ENCODE measurements at places on chromosomes 5 and 9.

DNA sequence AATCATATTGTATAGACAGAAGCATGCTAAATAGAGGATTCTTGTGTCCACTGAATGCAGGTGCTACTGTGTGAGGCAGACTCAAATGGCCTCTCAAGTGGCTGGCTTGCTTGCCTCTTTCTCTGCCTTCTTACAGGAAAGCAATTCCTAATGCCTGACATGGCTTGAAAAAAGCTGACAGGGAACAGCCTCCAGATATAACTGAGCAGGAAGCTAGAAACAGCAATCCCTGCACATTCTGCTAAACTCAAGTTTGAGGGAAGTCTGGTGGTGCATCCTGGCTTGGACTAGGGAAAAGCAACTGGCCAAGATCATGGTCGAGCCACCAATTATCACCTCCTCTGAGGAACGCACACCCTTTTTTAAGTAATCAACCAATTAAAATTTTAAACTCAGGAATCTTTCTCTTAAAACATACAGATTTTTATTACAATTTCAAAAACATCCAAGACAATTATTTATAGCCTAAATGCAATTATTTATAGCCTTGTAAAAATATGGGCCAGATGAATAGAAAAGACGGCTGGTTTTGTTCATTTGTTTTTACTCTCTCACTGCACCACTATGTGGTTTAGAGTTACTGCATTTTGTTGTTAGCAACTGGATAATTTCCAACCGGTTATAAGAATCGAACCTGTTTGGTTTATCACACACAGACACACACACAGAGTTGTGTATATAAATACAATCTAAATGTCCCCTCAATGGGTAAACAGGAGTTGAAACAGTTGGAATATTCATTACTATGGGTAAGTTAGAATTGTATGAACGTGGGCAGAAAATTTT is 290.9 kb upstream of the ANKRD55 start:
- DNase-seq: no peak

DNA sequence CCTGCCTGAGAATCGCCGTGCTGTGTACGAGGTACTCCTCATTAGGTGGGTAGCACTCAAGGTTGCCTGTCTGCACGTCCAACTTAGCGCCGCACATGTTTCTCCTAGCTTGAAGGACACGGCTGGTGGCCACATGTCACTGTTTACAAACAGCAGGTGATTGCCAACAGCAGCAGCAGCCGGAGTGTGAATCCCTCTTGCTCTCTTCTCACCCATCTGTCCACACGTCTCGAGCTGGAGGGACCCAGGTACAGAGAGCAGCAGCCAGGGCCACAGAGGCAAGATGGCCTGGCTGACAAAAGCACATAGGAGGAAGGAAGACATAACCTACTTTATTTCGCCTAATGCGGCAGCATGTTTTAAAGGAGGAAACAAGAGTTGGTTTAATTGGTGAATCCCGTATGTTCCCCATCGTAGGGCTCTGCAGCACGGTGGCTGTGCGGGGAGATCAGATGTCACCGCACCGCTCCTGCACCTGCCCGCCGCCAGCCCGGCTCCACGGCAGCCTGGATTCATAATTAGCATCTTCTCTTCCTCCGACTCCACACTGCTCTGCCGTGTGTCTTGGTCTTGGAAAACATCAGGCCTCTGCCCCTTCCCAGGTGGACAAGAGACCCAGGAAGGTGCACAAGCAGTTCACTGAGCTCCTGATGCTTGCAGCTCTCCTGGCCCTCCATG is 201.6 kb upstream of the IRX1 start:
- no peak for DNase-seq

GRCh38 chr5:173714551-173715428 is 98.3 kb upstream of the BOD1 start:
- DNase-seq: no peak

- no peak for DNase-seq
Observed at GRCh38 chr5:59620535-59621212, 272.9 kb downstream of the PDE4D start.

DNA sequence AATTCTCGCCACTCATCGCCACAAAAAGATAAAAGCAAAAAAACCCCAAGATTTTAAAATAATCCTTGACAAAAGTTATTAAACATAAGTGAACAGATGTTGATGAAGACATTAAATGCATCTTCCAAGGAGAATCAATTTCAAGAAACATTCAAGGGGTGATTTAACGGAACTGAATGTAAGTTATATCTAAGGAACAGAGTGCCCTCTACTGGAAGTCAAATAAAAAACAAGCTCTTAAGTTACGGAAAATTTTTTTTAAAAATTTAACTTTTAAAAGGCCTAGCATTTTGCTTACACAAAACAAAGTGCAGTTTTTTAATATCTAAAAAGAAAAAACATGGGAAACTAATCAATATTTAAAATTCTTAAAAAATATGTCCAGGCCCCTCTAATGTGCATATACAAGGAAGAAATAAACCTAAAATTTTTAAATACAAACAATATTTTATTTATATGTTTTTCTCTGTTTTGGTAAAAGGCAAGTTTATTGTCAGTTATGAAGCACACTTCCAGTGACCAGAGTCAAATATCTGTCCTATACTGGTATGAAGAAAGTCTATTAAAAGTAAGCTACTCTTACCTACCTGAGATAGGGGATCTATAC is 28.0 kb downstream of the TEX10 start:
- DNase-seq: peak; percentile 12

DNA sequence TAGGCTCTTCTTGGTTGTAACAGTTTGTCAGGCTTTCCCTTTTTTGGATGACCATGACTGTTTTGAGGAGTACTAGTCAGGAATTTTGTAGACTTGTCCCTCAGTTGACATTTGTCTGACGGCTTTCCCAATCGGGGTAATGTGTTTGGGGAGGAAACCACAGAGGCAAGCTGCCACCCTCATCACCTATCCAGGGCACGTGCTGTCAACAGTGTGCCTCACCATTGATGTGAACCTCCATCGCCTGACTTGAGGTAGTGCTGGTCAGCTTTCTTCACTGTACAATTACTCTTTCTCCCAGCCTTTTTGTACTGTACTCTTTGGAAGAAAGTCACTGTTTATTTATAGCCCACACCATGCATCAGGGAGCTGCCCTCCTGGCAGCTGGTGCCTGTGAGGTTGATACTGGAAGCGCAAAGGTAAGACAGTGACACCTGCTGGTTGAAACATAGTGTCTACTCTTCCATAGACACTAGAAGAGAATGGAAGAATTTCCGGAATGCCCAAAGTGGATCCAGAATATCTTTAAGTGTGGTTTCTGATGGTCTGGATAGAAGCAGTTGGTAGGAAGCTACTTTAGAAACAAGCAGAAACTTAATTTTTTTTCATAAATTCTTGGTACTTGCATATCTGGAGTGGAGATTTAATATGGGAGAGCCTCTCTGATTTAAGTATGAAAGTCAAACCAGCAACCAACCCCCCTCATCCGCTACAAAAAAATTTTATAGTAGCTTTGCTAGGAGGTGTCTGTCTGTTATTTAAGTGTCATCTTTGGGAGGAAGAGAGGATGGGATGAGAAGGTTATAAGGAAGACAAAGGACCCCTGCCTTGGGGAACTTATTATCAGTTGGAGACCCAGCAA is 69.3 kb downstream of the SNX30 start:
- DNase-seq: no peak

GRCh38 chr9:131759017-131759647 is 19.3 kb upstream of the RAPGEF1 start:
- DNase-seq: no peak

- no peak for DNase-seq
Observed at GRCh38 chr5:147743012-147743411, 39.5 kb downstream of the JAKMIP2 start.

DNA sequence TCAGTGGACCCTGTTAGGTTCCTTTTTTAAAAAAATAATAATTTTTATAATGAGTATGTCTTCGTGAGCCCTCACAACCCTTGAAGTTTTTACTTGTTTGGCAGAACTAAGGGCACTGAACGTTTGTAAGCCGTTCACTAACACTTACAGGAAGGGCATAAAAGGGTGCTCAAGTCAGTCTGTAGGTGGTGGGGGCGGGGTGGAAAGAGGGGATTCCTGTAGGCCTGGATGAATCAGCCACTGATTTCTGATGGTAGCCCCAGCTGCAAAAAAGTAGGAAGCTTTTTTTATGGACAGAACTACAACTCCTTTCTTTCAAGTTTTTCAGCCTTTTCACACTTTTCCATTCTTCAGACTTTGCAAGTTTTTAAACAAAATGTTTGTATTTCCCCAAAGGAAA is 35.8 kb downstream of the PIK3R1 start:
- peak; percentile 51 for DNase-seq

DNA sequence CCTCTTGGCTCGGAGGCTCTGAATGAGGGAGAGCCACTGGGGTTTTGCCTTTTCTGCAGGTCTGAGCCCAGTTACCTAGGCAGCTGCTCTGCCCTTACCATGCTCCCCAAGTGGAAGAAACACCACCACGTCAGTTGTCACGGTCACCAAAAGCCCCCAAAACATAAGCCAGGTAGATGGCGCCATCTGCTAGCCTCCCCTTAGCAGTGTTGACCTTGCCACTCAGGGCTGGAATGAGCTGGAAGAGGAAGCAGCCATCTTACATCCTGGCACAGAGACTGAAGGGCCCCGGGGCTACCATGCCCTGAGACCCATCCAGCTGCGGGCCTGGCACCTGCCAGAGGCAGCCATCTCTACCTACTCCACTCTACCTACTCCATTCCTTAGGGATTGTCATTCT is 7.4 kb downstream of the ZER1 start:
- no peak for DNase-seq

GRCh38 chr9:99351647-99352046 is 129.6 kb downstream of the SEC61B start:
- no peak for DNase-seq

DNA sequence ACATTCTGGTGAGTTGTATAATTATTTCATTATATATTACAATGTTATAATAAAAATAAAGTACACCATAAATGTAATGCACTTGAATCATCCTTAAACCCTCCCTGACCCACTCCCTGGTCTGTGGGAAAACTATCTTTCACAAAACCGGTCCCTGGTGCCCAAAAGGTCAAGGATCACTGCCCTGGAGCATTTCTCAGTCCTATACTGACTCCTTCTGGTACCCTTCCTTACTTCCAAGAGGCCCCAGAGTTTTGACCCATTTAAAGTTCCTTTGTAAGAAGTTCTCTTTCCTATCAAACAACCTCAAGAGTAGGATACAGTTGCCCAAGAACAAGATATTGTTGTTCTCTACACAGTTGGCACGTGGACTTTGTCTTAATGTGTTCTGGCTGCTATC is 88.9 kb upstream of the TRPM3 start:
- no peak for DNase-seq

DNA sequence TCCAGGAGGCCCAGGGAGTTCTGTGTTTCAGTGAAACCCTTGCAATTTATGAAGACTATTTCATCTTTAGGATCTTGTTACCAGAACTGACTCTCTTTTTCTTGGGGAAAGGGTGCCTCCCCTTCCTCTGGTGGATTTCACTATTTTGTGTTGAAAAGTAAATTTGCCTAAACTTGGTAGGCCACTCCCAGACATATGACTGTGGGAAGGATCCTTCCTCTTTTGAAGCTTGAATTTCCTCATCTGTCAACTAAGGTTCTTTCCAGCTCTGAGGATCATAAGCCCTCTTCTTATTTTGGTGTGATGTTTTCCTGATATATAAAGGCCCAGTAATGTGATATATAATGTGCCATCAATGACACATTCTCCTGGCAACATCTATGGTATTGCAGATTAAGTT is 59.1 kb upstream of the ZFAND5 start:
- no peak for DNase-seq

GRCh38 chr5:123651234-123651633 is 139.3 kb downstream of the CSNK1G3 start:
- DNase-seq: no peak

DNA sequence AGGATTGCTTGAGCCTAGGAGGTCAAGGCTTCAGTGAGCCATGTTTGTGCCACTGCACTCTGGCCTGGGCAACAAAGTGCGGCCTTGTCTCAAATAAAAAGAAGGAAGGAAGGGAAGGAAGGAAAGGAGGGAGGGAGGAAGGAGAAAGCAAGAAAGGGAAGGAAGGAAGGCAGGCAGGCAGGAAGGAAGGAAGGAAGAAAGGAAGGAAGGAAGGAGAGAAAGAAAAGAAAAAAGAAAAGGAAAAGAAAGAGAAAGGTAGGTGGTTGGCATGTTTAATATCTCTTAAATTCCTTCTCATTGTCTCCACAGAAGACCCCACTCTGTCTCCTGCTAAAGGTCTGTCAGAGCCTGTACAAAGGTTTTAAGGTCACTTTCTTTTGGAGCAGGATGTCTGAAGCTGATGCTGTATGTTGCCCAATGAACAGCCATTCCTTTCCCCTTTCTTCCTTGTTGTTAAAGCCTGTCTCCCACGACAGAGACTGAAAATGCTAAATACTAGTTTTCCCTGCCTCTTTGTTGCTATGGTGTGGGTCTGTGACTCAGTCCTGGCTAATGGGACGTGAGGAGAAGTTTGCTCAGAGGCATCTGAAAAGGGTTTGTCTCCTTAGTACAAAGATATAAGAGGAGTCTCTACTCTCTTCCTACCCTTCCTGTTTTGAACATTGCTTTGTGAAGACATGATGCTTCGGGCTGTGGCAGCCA is 213.3 kb downstream of the PCSK1 start:
- no peak for DNase-seq

DNA sequence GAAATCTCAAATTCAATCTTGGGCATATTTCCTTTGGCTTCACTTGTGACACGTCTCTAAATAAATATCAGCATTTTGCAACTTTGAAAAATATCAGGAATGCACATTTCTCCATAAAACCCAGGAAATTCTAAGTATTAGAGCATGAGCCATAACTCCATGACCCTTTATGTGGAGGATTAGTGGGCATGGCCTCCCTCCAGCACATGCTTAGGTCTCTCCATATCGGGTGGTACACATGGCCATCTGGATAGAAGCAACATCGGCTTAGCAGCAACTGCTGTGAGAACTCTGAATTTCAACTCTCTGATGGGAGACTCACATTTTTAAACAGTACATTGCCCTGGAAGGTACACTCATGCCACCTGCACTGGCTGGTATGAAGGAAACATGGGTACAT is 73.7 kb upstream of the EGFLAM start:
- DNase-seq: no peak

DNA sequence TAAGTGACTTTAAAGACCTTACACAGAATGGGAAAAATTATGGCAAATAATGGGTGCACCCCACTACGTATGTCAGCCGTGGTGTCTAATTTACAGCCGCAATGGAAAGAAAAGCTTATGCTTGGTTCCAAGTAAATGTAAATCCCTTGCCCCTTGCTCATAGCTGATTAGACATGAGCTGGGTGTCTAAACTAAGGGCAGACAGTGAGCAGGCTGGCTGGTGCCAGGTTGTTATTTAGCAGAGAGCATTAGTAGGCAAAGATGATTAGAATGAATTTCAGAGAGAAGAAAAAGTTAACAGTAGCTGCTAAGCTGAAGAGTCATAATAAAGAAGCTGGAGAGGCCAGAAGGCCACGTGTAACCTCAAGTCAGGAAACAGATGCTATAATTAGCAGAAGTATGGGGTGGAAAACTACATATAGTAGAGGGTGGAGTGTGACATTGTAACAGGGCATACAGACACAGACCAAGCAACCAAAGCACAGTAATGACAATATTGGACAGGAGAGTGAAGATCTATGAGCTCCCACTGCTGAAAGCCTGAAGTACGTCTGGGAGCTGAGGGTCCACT is 257.7 kb downstream of the MCTP1 start:
- DNase-seq: no peak

Data from naive thymus-derived CD4-positive, alpha-beta T cell (primary cell).